Progenitor cell of endocrine pancreas (in vitro differentiated cells): ENCODE measurements at places on chromosomes 5 and 9. TPM values are rescaled to one million over a fixed set of nuclear protein-coding genes. Genes with fewer than 3 reads are reported as not detected.

The C5orf34 gene
- 4.8 and 4.9 TPM in 2 replicates for total RNA-seq

The NR4A3 gene
- total RNA-seq = 1.2 and 1.4 TPM in 2 replicates

The IFNA21 gene
- total RNA-seq = not detected in 2 replicates

The SLC4A9 gene
- 0.31 and 0.58 TPM in 2 replicates for total RNA-seq

The GGTA1 gene
- not detected in 2 replicates for total RNA-seq

- H3K4me1 ChIP-seq = no peaks in the 10 kb centered on the region
- no peaks in the 10 kb centered on the region for H3K36me3 ChIP-seq
- no peak for DNase-seq
- H3K27ac ChIP-seq = no peak overlapping the region
Measured at GRCh38 chr5:120229036-120229435, 235.1 kb upstream of the PRR16 start.

- DNase-seq = no peak
- H3K27me3 ChIP-seq = peaks cover 30% of the 10 kb centered on the region
- H3K4me3 ChIP-seq = no peak overlapping the region
- no peak overlapping the region for H3K27ac ChIP-seq
- H3K36me3 ChIP-seq = no peaks in the 10 kb centered on the region
- H3K4me1 ChIP-seq = no peaks in the 10 kb centered on the region
Measured at GRCh38 chr9:124146031-124146561, 111.7 kb upstream of the NEK6 start.

DNA sequence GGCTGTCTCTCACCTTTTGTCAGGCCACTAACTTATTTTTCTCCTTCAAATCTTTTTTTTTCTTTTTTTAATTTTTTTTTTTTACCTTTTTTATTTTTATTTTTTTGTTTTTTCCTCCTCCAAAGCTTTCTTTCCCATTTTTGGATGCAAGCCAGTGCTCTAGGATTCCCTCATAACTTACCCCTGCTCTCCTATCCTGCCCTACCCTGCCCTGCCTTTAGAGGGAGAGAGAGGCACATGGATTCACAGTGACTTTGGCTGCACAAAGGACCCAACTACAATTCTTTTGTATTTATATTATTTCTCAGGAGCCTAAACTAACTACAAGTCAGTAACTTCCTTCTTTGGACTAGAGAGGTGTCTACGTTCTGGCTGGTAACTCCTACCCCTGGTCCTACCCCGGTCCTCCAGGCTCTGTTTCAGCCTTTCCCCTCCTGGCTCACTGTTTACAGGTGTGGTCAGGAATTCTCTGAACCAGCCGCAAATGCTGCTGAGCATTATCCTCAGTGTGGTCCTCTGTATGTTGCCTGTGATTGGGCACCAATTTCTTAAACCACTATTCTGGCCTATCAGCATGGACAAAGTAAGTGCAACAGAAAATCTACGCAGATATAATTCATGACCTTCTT, 8.4 kb upstream of the RUSC2 start:
- no peaks in the 10 kb centered on the region for H3K36me3 ChIP-seq
- H3K27me3 ChIP-seq = peaks cover 3% of the 10 kb centered on the region
- no peak for DNase-seq

DNA sequence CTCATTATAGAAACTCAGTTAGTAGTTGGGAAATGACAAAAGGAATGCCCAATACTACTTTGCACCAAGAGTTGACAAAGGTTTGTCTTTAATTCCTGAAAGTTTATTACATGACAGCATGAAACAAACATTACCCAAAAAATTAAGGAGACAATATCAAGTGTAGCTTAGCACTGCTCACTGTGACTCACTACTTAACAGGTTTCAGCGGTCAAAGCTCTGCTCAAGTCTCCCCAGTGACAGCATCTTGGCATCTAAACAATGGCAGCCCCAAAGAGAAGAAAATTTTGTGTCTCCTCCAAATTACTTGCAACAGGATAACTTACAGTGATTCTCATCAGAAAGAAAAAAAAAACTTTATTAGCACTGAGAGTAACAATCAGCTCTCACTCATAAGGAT, 1030.2 kb downstream of the EFNA5 start:
- no peak overlapping the region for H3K4me3 ChIP-seq
- no peaks in the 10 kb centered on the region for H3K27me3 ChIP-seq
- no peaks in the 10 kb centered on the region for H3K36me3 ChIP-seq

DNA sequence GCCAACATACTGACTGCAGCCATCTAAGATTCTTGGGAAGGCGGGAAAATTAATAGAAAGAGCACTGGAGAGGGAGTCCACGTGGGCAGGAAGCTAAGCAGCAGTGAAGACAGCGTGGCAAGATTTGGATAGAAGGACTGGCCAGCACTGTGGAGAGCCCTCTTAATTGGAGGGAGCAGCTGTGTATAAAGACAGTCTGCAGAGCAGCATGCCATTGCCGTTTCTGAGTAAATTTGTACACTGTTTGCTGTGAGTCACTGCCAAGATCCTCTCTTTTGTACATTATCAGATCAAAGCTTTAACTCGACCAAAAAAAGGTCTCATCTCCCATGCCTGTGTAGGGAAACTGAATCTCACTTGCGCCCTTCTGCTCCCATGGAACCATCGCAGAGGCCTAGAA, 45.3 kb downstream of the INSYN2B start:
- H3K27me3 ChIP-seq = peaks cover 30% of the 10 kb centered on the region
- no peak overlapping the region for H3K27ac ChIP-seq
- no peaks in the 10 kb centered on the region for H3K4me1 ChIP-seq
- H3K36me3 ChIP-seq = no peaks in the 10 kb centered on the region
- H3K4me3 ChIP-seq = no peak overlapping the region

DNA sequence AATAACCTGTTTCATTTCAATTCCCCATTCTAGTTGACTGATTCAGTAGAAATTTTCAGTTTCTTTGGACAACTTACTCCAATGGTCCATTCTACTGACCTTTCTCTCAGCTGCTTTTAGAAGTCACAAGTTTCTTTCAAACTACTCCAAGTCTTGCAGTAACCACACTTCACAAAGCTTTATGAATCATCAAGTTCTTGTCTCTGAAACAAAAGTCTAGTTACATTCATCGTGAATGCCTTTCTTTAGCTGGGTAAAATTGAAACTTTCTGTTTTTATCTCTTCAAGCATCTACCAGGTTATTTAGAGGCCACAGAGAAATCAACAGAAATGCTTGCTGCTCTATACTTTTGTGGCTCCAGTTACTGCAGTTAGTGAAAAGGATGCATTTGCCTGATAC, 405.4 kb downstream of the TMEM232 start:
- H3K27me3 ChIP-seq = no peaks in the 10 kb centered on the region
- no peak overlapping the region for H3K4me3 ChIP-seq
- H3K36me3 ChIP-seq = no peaks in the 10 kb centered on the region

- no peak overlapping the region for H3K4me3 ChIP-seq
- H3K27me3 ChIP-seq = peaks cover 6% of the 10 kb centered on the region
- no peak for DNase-seq
Measured at GRCh38 chr9:19495186-19496028, 86.6 kb downstream of the ACER2 start.

GRCh38 chr9:93181672-93182435, 2.1 kb upstream of the WNK2 start:
- no peak for DNase-seq
- no peak overlapping the region for H3K4me3 ChIP-seq
- H3K36me3 ChIP-seq = no peaks in the 10 kb centered on the region
- no peak overlapping the region for H3K27ac ChIP-seq

- no peak overlapping the region for H3K4me3 ChIP-seq
- no peaks in the 10 kb centered on the region for H3K4me1 ChIP-seq
- no peak overlapping the region for H3K27ac ChIP-seq
- no peaks in the 10 kb centered on the region for H3K27me3 ChIP-seq
Measured at GRCh38 chr5:128927644-128928043, 37.6 kb upstream of the SLC27A6 start.

DNA sequence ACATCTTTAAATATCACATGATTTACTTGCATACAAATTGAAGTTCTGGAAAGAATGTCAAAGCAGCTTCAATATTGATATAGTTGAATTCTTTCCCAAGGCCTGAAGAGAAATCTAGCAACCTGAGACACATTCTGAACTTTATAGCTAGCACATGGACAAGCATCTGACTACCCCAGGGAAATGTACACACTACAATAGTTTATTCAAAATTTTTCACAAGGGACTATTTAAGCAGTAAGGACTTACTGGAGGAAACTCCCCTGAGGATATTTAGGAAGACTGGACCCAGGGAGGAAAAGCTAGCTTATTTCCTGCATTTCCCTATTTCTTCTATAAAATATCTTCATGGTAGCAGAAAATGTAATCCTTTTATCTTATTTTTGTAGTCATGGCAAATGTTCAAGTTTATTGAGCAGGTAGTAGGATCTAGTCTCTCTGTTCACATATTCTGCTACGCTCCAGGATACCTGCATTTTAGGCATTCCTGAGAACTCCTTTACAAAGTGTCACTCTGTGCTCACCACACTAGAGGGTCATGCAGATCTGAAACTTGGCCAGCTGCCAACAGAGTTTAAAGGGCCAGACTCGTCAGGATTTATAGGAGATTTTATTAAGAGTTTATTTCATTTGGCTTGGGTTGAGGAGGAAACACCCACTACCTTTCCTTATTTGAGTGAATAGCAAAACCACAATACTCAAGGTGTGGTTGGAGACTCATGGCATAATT, 348.4 kb upstream of the FTMT start:
- no peaks in the 10 kb centered on the region for H3K27me3 ChIP-seq
- no peaks in the 10 kb centered on the region for H3K4me1 ChIP-seq
- H3K27ac ChIP-seq = no peak overlapping the region
- no peak overlapping the region for H3K4me3 ChIP-seq
- no peaks in the 10 kb centered on the region for H3K36me3 ChIP-seq

DNA sequence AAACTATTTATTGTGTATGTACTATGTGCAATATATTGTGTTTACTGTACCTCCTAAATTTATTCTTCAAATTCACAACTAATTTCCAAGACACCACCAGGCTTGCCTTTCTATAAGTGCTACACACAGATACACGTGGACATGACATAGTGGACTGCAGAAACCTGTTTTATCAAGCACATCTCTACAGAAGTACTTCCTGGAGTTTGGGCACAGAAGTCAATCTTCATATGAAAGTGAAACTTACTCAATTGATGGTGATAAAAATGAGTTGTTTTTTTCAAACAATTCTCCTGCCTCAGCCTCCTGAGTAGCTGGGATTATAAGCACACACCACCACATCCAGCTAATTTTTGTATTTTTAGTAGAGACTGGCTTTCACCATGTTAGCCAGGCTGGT, 57.6 kb downstream of the NLN start:
- H3K4me3 ChIP-seq = no peak overlapping the region
- no peak for DNase-seq
- H3K4me1 ChIP-seq = peaks cover 2% of the 10 kb centered on the region
- H3K36me3 ChIP-seq = peaks cover 30% of the 10 kb centered on the region

GRCh38 chr9:89505911-89506310, 8.0 kb upstream of the SEMA4D start:
- peaks cover 1% of the 10 kb centered on the region for H3K4me1 ChIP-seq
- H3K27me3 ChIP-seq = peaks cover 17% of the 10 kb centered on the region
- no peak overlapping the region for H3K27ac ChIP-seq
- no peak for DNase-seq
- no peak overlapping the region for H3K4me3 ChIP-seq
- no peaks in the 10 kb centered on the region for H3K36me3 ChIP-seq

- H3K27ac ChIP-seq = no peak overlapping the region
- H3K4me3 ChIP-seq = no peak overlapping the region
- DNase-seq = no peak
- H3K4me1 ChIP-seq = no peaks in the 10 kb centered on the region
- no peaks in the 10 kb centered on the region for H3K36me3 ChIP-seq
- H3K27me3 ChIP-seq = peaks cover 4% of the 10 kb centered on the region
Measured at GRCh38 chr5:169433221-169433651, 132.3 kb upstream of the SLIT3 start.
